ENCODE measurements at places on chromosomes 4 and X.

GRCh38 chr4:13323921-13324320, 160.2 kb downstream of the RAB28 start:
- no peak overlapping the region for H3K27ac ChIP-seq
- H3K27me3 ChIP-seq: no peaks in the 10 kb centered on the region
- peaks cover 33% of the 10 kb centered on the region for H3K4me1 ChIP-seq
- DNase-seq: no peak
- H3K4me3 ChIP-seq: no peak overlapping the region

DNA sequence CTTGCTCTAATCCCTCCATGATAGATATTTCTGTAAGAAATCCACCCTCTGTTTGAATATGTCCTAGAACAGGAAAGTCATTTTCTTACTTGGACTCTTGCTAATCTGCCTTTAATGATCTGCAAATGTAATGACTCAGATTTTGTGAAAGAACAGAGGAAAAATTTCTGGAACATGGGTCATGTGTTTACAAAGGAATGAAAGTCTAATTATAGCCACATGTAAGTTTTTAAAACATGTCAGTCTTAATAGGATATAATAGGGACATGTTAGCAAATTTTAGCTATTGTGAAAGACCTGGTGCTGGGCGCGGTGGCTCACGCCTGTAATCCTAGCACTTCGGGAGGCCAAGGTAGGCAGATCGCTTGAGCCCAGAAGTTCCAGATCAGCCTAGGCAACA, 47.6 kb downstream of the GRK4 start:
- peaks cover 11% of the 10 kb centered on the region for H3K27me3 ChIP-seq
- peak overlapping the region; percentile 78 for H3K27ac ChIP-seq
- DNase-seq: peak; percentile 89
- peaks cover 30% of the 10 kb centered on the region for H3K4me1 ChIP-seq
- no peaks in the 10 kb centered on the region for H3K36me3 ChIP-seq

DNA sequence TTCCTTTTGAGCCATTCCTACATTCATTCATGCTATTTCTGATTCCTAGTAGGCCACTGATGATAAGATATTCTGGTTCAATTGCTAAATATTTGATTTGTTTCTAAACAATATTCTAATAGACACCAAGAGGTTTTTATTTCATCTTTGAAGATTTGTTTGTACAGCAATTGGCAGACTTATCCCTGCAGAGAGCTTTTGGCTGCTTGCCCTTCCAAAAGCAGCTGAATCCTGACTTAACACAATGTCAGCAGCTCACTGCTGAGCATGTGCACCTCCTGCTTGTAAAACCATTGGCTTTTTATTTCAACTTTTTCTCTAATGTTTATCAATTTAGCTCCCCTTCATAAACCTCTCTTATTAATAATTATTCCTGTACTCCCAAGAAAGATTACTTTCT, 45.3 kb downstream of the MMRN1 start:
- H3K27ac ChIP-seq: no peak overlapping the region
- H3K27me3 ChIP-seq: no peaks in the 10 kb centered on the region
- no peak overlapping the region for H3K4me3 ChIP-seq
- H3K36me3 ChIP-seq: no peaks in the 10 kb centered on the region
- DNase-seq: no peak
- H3K4me1 ChIP-seq: no peaks in the 10 kb centered on the region

DNA sequence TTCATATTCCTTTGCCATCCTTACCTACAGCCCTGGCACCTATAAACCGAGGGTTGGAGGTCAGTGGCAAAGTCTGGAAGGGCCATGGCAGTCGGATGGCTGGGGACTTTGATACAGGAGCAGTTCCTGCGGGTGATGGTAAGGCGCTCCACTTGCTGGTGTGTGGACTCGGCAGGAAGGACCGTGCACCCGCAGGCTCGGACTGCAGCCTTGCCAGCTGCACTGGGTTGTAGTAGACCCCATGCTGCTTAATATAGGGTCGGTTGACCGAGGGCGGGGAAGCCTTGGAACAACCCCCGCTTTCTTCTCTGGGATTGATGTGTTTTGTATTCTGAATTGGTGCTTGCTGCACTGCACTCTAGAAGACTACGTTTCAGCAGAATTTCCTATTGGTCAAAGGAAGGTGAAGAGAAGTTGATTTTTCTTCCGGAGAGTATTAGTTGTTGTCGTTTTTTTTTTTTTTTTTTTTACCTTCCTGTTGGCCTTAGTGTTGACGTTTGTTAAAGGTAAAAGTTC, 638 bp downstream of the BLTP1 start:
- peak overlapping the region; percentile 94 for H3K4me3 ChIP-seq
- H3K27me3 ChIP-seq: no peaks in the 10 kb centered on the region
- peak; percentile 18 for DNase-seq
- peaks cover 44% of the 10 kb centered on the region for H3K4me1 ChIP-seq
- H3K36me3 ChIP-seq: peaks cover 16% of the 10 kb centered on the region

DNA sequence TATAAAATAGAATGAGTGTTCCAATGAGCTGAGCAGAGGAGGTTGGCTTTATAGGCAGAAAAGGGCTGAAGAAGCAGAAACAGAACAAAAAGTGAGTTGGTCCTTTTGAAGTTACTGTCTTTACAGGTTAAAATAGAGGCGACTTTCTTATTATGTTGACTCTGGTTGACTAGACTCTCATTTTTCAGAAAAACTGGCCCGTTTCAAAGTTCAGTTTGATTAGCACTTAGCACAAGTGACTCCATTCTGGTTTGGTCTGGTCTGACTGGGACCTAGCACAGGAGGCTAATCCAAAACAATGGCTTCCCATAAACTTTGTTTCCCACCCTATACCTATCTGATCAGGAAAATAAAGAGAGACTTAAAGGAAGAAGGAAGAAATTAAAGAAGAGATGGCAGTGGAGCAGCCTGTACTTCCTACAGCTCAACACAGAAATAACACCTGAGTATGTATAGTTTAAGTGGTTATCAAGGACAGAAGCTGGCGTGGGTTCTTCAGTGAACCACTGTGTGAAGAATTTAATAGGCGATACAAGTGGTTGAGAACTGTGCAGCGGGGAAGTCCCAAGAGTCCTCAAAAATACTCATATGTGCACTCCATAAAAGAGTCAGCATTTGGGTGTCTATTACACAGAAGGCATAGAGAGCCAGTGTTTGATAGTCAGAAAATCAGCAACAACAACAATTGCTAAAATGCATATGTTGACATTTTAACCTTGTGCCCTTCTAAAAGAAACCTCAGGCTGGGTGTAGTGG, 554.8 kb upstream of the HTR2C start:
- DNase-seq: no peak
- H3K27me3 ChIP-seq: no peaks in the 10 kb centered on the region
- no peaks in the 10 kb centered on the region for H3K36me3 ChIP-seq

All from HFFc6 (cell line).